ENCODE measurements at places on chromosomes 16 and 17.
A peak's percentile ranks its signal among the peaks of the same experiment; 100 is the strongest.

GRCh38 chr16:2817340-2818271 lies 569 bp downstream of the PRSS21 start:
- DNase-seq, result no peak

DNA sequence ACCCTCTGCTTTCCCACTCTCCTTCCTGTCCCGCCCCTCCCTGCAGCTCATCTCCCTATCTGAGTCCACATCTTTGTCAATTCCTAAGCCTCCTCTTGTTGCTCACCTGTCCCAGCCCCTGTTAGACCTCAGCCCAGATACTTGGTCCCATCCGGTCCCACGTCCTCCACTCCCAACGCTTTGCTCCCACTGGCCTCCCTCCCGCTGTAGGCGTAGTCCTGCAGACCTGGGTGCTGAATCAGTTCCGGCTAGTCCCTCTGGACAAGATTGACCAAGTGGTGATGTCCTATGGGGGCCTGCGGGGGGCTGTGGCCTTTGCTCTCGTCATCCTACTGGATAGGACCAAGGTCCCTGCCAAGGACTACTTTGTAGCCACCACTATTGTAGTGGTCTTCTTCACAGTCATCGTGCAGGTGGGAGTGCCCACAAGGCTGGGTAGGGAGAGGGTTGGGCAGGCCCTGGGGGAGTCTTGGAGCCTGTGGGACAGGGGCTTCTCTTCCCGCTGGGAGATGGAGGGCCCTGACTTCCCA lies 8.0 kb downstream of the SLC9A5 start:
- no peak for DNase-seq

DNA sequence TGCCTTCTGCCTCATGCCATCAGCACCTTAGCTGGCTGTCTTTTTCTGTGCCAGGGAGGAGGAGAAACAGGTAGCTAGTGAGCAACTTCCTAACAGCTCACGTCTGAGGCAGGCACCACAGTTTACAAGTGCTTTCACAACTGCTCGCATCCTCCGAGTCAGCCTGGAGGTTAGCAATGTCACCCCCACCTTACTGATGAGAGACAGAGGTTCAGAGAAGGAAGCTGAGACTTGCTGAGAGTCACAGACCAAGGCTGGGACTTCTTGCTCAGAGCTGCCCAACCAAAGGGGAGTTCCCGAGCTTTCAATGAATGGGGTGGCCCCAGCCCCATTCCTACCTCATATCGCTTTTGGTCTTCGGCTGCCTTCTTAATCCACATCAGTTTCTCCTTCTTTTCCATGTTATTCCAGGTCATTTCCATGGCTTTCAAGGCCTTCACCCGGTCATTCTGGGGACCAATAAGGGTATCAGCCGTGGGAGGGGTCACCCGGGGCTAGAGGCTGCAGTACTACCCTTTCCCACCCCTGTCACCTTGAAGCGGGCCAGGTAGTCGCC lies 9.6 kb downstream of the UBTF start:
- DNase-seq, result no peak

DNA sequence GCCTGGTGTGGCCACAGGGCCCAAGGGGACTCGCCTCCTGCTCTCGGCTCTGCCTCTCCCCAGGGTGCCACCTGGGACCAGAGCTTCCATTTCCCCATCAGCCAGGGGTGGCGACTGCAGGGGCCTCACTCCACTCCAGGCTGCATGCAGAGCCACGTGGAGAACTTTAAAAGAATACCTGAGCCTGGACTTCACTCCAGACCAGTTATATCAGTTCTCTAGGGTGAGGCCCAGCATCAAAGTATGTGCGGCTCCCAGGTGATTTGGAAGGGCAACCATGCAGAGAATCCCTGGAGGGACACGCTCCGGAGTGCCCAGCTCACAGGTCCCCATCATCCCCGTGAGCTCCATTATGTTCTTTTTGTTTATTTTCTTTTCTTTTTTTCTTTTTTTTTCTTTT lies 39.8 kb downstream of the KIAA0513 start:
- DNase-seq, result no peak

GRCh38 chr16:84141143-84141670 lies 3.8 kb downstream of the HSDL1 start:
- DNase-seq, result no peak

GRCh38 chr16:48526058-48526957 lies 83.7 kb downstream of the N4BP1 start:
- DNase-seq, result peak; percentile 45

DNA sequence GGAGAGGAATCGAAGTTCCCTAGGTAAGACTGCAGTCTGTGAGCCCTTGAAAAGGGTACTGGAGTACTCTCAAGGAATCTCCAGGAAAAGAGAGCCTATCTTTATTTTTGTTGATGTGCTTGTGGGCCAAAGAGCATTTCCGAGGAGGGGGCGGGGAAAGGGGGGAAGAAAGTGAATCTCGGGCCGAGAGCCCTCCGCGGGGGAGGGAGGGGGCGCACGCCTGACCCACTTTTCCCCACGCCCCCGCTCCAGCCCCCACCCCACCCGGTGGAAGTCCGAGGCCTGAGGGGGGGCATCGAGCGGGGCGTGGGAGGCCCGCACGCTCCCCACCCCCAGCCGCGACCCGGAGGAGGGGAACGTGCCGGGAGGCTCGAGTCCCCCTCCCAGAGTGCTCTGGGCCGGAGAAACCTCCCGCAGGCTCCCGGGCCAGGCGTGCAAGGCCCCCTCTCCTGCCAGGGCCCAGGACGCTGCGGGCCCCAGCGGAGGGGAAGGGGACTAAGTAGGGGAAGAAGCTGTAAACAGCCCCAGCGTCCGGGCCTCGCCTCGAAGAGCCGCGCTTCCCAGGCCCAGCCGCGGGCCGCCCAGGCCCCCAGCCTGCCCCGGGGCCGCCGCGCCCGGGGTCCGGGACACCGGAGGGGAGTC lies 444 bp downstream of the HELZ start:
- no peak for DNase-seq

GRCh38 chr17:59466946-59467801 lies 98.2 kb upstream of the DHX40 start:
- DNase-seq, result no peak

DNA sequence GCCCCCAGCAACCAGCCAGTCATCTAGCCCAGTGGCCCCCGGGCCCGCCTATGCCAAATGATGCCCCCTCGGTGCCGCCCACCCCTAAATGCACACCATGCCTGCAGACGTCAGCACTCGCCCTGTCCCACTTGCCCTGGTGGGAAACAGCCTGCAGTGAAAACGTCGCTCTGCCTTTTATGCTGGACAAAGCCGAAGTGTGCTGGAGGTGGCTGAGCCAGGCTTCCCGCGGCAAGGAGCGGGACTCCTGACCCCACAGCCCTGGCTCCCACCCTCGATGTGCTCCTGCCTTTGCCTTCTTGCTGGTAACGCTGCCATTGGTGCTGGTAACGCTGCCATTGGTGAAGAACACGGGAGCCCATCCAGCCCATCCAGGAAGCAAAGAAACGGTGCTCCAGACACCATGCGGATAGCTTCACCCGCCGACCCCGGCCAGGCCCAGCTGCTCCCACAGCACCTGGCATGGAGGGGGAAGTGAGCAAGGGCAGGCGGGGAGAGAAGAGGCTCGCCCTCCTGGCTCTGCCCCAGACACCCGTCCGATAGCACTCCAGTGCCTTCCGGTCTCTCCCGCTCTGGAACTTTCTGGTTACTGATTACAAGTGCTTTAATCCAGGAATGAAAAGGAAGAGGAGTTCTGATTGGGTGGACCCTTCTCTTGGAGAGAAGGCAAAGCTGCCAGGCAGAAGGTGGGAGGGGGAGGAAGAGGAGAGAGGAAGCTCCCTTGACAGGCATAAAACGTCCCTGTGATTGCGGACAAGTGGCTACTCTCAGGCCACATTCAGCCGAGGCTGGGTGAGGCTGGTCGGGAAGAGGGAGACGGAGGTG lies 4.0 kb upstream of the BAIAP2 start:
- DNase-seq, result no peak

GRCh38 chr17:59151591-59151990 lies 3.4 kb downstream of the SKA2 start:
- no peak for DNase-seq

- no peak for DNase-seq
These were observed 13.5 kb downstream of the CA4 start for GRCh38 chr17:60163108-60163784.

GRCh38 chr16:1283996-1284616 lies 25.3 kb upstream of the UBE2I start:
- no peak for DNase-seq

- DNase-seq, result no peak
These were observed 1.5 kb downstream of the PIEZO1 start for GRCh38 chr16:88783391-88784073.

DNA sequence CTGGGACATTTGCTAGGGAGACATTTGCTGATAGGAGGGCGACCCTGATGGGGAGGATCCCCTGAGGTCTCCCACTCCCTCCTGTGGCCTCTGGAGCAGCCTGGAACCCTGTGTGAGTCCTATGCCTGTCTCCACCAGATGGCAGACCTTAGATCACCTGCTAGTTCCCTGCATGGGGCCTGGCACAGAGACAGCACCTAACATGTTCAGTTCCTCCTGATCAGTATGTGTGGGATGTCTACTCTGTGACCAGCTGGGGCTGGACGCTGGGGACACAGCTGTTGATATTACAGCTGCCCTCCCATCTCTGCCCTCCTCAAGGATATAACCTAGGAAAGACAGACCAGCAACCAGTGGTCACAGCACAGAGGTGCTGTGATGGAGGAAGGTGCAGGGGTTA lies 1.1 kb upstream of the ADCY7 start:
- DNase-seq, result no peak

DNA sequence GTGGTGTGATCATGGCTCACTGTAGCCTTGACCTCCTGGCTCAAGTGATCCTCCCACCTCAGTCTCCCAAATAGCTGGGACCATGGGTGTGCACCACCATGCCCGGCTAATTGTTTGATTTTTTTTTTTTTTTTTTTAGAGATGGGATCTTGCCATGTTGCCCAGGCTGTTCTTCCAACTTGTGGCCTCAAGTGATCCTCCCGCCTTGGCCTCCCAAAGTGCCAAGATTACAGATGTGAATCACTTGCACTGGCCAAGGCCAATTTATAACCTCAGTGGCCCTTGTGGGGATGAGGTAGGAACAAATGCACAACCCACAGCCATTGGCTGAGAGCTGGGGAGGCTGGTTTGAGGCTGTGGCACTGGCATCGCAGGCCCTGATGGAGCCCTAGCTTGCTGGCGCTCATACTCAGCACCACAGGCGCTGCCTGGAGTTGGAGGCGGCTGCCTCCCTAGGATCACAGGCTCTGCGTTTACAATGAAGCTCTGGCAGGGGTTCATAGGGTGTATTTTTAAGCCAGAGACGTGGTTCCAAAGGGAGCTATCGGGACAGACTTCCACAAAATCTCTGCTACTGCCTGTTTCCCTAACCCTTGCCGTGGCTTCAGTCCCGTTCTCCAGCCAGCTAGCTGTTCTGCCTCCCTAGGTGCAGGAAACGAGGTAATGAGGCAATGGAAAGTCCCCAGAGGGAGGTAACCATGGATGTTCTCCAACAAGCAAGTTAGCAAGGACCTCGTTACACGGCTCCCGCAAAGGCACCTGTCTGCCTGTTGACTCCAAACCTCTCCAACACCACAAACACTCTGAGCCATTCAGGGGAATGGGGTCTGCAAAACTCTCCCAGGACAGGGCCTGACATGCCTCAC lies 2.9 kb downstream of the ABCA3 start:
- DNase-seq, result no peak

DNA sequence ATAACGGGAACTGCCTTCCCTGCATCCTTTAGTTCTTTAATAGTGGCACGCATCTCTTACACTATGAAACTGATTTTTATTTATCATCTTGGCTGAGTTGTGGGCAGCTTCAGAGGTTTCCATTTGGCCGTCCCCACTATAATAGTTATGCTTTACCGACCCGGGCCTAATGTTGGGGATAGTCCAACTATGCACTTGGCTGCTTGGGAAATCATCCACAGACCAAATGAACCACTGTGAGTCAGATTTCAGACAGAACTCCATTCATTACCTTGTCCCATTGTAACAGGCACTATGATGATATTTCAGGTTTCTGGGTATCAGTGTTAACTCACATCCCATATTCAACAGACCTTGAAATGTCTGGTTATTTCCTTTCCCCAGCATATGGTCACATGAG lies 6.1 kb upstream of the SLFN5 start:
- no peak for DNase-seq

DNA sequence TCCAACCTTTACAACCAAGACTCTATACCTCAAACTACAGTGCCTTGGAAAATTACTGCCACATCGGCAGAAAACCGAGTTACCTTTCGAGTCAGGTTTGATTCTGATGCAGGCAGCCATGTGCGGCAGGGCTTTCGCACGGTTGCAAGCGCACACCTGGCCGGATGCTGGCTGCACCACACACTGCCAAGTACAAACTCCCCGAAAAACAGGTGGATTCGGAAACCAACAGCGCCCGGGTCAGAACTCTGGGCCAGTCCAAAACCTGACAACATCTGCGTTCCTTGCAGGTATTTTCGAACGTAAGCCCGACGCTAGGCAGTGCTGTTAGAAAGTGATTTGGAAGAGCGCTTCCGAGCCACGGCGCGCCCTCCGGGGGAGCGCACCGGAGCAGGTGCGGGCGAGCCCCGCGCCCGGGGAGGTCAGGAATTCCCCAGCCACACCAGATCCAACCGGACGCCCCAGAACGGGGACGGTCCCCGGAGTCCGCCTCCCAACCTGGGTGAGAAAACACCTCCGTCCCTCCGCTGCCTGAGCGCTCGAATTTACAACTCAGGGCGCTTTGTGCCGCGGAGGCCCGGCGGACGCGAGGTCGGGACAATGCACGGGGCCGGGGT lies 1.2 kb downstream of the USP7 start:
- no peak for DNase-seq

- DNase-seq, result no peak
These were observed 365.7 kb upstream of the PMFBP1 start for GRCh38 chr16:72537664-72538063.

GRCh38 chr17:4221899-4222659 lies 41.7 kb downstream of the ANKFY1 start:
- no peak for DNase-seq

DNA sequence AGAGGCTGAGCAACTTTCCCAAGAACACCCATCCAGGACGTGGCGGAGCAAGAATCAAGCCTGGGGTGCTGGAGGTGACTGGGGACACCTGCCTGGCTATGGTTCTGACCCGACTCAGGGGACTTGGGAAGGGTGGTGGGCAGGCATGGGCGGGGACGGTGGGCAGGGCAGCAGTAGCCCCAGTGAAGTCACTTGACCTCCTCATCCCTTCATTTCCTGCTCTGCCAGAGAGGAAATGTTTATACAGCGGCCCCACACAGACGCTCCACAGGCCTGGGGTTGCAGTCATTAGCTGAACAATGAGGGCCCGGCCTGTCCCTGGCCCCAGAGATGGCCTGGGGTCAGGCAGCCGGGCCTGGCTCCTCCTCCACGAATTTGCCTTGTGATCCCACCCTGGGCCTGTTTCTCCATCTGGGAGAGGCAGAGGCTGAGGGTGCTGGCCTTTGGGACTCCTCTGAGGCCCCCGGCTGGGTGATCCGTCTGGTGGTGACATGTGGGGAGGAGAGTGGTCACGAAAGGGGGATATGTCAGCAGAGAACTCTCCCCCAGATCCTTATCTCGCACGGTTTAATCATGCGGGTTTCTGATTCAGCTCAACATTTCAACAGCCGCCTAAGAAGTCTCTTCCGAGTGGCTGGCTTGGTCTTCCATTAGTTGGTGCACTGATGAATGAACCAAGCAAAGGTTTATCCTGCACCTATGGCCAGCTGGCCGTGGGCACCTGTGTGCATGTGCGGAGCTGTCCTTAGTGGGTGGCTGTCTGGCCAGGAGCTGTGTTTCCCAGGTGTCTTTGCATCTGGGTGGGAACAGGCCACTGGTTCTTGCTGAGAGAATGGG lies 175.9 kb downstream of the IRF8 start:
- DNase-seq, result no peak

Data from epithelial cell of prostate (primary cell).